ENCODE measurements at places on chromosomes 12 and 14. TPM values are rescaled to one million over a fixed set of nuclear protein-coding genes. Genes with fewer than 3 reads are reported as not detected.

DNA sequence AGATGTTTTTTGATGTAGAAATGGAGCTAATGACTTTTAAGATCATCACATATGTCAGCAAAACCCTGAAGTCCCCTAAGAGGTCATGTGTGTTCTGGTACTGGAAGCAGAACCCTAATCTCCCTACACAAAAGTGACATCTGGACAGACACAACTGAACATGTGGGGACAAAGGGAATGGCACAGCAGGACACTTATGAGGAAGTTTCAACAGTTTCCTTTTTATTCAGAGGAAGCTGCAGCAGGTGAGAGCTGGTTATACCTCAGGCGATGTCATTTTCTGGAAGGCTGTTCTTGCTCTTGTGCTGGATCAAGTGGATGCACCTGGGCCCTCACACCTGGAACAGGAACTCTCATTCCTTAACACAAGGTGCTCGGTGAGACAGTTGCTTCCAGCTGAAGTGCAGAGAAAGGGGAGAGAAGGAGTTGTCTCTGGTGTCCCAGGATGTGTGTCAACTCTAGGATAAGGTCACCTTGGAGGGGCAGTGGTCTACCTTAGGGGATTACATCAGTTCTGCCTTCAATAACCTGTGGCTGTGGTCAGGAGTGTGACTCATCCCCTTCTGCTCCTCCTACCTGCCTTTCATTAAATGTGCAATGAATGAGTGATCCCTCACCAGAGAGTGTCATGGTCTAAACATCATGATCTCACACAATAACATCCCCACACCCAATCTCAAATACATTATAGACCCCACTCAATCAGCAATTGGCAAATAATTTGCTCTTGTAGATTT, 463.4 kb downstream of the TMEM121 start:
- no peak for DNase-seq

DNA sequence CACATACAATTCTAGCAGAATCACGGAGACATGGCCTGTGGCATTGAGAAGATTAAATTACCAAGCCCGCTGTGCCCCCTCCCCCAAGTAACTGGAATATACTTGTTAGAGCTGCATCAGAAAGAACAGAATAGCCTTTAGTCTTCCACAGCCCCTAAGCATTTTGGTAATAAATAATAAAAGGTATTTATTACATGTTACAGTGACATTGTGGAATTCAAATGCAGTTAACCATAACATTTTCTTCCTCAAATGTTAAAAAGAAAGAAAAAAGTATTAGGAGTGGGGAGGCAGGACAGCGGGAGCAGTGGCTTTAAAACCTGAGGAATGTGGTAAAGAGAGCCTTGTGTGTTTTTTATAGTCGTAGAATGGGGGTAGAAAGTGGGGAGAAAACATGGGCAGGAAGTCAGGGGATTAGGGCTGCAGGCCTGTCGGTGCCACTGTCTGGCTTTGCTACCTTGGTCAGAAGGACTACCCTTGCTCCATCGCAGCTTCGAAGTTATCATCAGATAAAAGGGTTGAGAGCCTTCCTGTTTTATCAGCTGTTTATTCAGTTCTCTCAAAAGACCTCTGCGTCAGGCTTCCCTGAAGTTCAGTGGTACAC, 255.9 kb downstream of the MSRB3 start:
- no peak for DNase-seq

DNA sequence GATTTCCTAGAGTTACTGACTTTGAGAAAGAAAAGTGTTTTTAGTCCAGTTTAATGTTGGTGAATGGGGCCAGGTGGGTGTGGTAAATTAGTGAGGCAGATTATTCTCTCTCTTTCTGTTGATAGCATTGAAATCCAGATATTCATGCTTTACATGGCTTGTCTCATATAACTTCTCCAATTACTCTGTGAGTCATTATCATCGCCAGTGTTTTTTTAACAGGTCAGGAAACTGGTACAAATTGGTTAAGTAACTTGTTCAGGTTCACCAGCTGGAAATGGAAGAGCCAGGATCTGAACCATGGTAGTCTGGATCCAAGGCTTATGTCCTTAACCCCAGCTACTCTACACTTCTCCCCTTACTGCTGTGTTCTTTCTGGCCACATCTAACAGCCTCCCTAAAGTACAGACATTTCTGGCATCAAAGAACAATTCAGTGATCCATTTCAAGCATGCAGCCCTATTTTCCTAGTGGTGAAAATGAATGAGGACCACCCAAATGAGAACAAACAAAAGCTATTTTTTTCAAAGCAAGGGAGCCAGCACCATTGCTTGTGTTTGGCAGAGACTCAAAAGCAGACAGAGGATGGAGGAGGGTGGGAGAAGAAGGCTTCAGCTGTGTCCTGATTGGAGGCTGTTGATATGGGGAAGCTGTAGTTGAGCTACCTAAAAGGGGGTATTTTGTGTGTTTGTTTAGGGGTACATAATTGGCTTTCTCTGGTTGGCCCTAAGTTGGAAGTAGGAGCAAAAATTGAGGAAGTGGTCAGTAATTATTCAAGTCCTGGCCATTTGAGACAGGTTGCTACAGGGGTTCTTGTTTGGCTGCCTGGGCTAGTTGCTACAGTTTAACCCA, 1.7 kb downstream of the IRAK3 start:
- peak; percentile 53 for DNase-seq

DNA sequence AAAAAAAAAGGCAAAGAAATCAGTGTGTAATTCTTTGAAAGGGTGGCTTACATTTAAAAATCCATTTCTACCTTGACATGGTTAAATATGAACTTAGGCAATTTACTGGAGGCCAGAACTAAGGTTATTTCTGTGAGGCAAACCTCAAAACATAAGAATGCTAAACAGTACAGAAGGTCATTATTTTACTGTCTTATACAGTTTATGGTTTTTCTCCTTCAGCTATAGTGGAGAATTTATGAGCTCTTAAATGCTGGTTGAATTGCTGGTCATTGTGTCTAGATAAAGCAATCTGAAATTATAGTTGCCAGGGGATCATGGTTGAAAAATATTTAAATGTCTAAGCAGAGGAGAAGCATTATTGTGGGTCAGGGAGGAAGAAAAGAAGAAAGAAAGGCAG, 70.5 kb downstream of the TRIM9 start:
- DNase-seq, result no peak

GRCh38 chr14:25431211-25432076, 381.5 kb upstream of the STXBP6 start:
- DNase-seq, result no peak

GRCh38 chr14:68449561-68450181, 343.2 kb downstream of the ZFP36L1 start:
- no peak for DNase-seq

GRCh38 chr12:124759841-124760503, 103.7 kb downstream of the SCARB1 start:
- DNase-seq, result peak; percentile 30

DNA sequence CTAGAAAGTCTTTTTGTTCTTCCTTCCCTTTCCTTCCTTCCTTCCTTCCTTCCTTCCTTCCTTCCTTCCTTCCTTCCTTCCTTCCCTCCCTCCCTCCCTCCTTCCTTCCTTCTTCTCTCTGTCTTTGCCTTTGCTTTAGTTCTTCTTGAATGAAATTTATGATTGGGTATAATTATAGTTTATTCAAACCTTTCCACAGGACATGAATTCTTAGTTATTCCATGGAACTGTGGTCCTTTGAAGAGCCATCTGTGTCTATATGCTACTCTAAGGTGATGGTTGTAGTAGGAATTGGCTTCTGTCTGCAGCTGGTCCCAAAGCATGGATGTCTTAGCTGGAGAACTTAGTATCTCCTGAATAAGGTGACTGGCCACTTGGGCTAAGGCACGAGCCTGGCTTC, 64.8 kb downstream of the IGF1 start:
- no peak for DNase-seq

DNA sequence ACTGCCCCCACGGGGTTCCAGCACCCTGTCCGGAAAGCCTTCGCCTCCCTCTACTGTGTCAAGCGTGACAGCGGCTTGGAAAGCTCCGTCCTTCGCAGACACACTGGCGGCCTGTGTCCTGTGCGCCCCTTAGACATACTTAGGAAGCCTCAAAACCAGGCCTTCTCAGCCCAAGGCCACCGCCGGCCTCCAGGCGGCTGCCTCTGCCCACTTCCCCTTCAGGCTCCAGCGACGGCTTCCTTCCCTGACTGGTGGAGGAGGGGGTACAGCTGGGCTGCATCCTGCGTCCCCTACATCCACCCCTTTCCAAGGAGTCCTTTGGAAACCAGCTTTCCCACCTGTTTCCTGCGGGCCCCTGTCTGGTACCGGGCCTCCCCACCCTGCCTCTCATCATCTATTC, 2.5 kb upstream of the CACNA2D4 start:
- no peak for DNase-seq

- no peak for DNase-seq
Observed at GRCh38 chr12:114735680-114736374, 51.9 kb upstream of the TBX3 start.

GRCh38 chr14:85921241-85921640, 391.3 kb downstream of the FLRT2 start:
- DNase-seq, result no peak

DNA sequence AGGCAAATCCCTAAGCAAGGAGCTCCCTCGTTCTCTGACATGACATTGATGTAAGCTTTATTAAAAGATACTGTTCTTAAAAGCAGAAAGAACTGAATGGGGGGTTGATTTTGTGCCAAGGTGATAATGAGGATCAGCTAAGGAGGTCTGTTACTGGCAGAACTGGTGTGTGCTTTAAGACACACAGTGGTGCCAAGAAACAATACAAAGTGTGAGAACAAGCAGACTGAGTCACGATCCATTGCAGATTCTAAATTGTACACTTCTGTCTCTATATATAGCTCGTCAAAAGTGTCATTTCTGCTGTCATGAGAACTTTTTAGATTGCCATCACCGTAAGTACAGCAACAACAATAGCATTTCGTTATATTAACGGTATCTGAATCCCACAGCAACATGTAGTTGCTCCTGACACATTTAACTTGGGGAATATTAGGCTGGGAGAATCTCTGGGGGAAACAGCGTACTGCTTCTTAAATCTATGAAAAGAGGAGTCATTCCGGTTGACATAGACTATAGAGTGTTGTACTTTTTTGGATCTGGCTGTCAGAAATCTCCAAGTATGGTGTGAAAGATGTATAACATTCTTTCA, 151.3 kb upstream of the PRKD1 start:
- DNase-seq, result no peak

DNA sequence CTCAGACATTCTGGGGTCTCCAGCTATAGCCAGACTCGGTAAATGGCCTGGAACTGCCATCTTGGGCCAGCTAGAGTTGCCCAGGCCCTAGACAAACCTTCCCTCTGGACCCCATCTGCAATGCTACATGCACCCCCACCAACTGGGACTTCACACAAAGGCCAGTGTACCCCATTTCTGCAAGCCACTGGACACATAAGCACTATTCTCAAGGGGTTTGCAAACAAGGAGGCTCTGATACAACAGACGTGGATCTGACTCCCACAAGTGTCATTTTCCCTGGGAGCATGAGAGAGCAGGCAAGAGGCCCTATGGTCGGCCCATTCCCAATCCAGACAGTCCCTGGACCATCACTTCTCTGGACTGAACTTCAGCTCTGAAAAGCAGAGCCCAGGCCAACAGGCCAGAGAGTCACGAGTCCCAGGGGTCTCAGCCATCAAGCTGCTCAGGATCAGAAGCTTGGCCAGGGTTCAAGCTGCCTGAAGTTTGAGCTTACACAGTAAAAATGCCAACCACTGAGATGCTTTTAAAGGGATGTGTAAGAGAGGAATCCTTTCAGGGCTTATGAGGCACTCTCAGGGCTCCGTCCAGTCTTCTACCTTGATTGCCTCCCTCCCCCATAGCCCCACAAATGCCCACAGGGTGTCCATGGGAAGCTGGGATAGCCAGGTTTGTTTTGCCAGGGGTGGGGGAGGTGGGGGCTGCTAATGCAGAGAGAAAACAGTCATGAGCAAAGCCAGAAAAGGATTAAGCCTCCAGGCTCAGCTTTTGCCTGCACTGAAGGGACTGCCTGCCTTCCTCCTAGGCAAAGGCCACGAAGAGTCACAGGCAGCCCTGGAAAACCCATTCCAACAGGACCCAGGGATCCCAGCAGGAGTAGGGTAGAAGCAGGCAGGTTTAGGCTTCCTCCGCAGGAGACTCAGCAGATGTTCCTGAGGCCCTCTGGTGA, 31.7 kb upstream of the PNMA1 start:
- no peak for DNase-seq

- DNase-seq, result no peak
Observed at GRCh38 chr12:12718853-12719252, 1.7 kb downstream of the CDKN1B start.

DNA sequence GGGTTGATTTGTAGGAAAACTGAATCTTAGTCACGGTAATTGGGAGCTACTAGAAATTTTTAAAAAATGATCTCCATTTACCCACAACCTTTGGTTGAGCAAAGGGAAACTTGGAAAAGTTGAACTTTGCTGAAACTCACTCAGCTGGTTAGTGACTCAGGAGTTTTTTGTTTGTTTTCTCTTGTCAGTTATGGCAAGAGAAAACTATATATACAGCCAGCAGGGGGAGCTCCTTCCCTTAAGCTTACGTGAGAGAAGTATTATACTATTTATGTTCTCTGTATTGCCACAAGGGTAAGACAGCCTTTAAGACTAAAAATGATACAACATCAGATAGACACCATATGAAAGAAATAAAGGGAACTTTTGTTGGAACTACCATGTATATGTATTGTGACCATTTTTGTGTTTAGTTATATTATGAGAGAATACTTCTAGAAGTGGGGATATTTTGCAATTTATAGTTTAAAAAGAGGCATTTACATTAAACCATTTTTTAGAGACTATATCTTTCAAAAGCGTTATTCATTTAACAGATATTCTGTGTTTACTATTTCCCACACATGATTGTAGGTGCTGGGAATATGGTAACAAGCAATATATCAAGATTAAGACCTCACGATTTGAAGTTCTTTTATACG, 28.1 kb upstream of the TBC1D30 start:
- peak; percentile 70 for DNase-seq

DNA sequence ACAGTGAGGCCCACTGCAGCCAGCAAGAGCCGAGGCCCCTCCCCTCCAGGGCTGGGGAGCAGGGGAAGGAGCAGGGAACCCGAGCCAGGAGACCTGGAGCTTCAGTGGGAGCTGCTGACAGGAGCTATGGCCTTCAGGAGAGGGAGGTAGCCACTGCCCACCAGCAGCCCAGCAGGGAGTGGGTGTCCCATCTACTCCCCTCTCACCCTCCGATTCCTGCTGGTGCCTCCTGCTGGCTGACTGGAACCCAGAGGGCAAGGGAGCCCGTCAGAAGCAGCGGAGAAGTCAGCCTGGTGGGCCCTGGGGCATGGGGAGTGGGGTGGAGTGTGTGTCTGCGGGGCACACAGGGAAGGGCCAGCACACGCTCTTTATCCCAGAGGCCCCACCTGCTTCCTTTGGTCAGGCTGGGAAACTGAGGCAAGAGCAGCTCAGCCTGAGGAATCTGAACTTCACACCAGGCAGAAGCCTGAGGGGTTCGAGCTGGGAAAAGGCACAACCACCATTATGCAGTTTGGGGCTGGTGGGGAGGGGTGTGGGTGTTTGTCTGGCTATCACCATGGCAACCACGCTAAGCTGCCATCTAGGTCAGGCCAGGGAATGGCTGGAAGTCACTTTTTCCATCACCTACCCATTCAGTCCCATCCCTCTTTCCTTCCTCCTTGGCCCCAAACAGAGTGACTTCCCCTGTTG, 36.8 kb upstream of the PLEKHG6 start:
- no peak for DNase-seq

AICDA gene
- total RNA-seq, result not detected

LDHB gene
- 994 TPM for total RNA-seq

PLXNC1 gene
- total RNA-seq, result 1.4 TPM

TMEM229B gene
- total RNA-seq, result 1.2 TPM

CD27 gene
- not detected for total RNA-seq

GLS2 gene
- 2.9 TPM for total RNA-seq

All from PC-9 (cell line).